ENCODE measurements at places on chromosomes 1 and 21. TPM values are rescaled to one million over a fixed set of nuclear protein-coding genes. Genes with fewer than 3 reads are reported as not detected.

DNA sequence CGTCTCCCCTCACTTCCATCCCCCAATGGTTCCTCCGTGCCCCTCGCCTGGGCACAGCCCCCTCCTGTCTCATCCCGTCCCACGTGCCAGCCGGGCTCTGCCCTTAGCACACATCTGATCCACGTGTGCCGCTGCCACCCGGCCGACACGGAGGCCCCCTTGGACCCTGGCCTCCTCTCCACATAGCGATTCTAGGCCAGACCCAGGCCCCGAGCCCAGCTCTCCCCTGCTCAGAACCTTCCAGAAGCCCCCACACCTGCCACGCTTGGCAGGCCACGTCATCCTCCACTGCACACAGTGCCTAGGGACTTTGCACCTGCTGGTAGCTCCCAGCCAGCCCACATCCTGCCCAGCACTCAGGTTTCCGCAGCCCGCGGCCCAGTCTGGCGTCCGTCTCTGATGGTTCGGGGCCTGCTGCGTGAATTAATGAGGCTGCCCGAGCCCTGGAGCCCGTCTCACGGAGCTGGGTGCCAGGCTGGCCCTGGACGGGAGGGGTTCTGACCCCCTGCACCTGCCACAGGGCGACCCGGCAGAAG is 20.1 kb downstream of the PLCH2 start:
- DNase-seq, result no peak

GRCh38 chr1:230639714-230640209 is 2.5 kb upstream of the COG2 start:
- DNase-seq, result no peak

The ATP6V1G3 gene
- not detected for total RNA-seq

DNA sequence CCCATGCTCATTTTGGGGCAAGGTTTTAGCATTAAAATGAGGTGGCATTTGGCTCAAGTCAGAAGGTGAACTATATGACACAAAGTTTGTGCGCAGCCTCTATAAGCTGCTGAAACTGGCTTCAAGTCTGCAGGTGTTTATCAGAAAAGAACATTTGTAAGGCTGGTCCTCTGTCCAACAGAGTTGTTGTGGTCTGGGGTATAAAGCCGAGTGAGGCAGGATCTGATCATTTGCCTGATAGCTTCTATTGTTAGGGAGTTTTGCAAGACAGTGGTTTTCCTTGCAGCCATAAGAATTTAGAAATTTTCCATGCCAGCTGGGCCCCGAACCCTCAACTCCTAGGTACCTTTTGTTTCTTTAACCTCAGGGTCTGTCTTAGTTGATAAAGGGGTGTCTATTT is 130.8 kb downstream of the PGBD5 start:
- no peak for DNase-seq

DNA sequence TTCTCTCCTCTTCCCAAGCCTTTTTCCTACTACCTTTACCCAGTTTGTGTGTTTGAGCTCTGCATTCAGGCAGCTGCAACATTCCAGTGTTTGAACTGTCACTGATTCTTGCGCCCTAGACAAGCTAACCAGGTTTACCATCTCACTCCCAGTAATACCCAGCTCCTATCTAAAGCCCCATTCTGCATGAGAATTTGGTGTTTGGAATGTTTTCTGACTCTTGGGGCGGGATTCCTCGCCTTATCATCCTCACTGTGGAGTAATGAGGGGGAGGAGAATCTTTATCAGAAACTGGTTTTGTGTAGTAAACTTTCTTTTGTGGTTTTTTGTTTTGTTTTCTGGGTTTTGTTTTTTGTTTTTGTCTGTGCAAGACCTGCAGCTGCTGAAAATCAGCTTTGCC is 36.5 kb downstream of the NCF2 start:
- DNase-seq, result no peak

The CELA3B gene
- total RNA-seq, result not detected

The HFM1 gene
- 8.3 TPM for total RNA-seq

Measured in G401 (cell line).